Astrocyte (in vitro differentiated cells and primary cell): ENCODE measurements at places on chromosomes 2 and 18. TPM values are rescaled to one million over a fixed set of nuclear protein-coding genes. Genes with fewer than 3 reads are reported as not detected.
A peak's percentile ranks its signal among the peaks of the same experiment; 100 is the strongest.

GRCh38 chr2:168607992-168608391 lies 151.9 kb downstream of the CERS6 start:
- no peaks in the 10 kb centered on the region for H3K4me1 ChIP-seq
- H3K36me3 ChIP-seq, result no peaks in the 10 kb centered on the region
- H3K4me3 ChIP-seq, result no peak overlapping the region
- DNase-seq, result peak; percentile 58
- no peaks in the 10 kb centered on the region for H3K27me3 ChIP-seq

Gene MLPH
- 14.2 and 16.2 TPM in 2 replicates for total RNA-seq

DNA sequence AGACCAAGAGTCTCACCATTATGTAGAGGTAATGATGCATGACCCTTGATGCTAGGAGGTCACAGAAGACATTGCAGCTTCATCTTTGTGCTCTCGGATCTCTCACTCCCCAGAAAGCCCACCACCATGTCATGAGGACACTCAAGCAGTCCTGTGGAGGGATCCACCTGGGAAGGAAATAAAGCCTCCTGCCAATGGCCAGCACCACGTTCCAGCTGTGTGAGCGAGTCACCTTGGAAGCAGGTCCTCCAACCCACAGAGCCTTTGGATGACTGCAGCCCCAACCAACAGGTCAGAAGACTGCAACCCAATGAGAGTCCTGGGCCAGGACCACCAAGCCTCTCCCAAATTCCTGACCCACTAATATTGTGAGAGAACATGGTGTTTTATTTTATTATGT lies 38.4 kb downstream of the CYP26B1 start:
- no peak overlapping the region for H3K4me3 ChIP-seq
- DNase-seq, result no peak
- peaks cover 8% of the 10 kb centered on the region for H3K4me1 ChIP-seq
- no peaks in the 10 kb centered on the region for H3K27me3 ChIP-seq
- no peak overlapping the region for H3K27ac ChIP-seq
- no peaks in the 10 kb centered on the region for H3K36me3 ChIP-seq

DNA sequence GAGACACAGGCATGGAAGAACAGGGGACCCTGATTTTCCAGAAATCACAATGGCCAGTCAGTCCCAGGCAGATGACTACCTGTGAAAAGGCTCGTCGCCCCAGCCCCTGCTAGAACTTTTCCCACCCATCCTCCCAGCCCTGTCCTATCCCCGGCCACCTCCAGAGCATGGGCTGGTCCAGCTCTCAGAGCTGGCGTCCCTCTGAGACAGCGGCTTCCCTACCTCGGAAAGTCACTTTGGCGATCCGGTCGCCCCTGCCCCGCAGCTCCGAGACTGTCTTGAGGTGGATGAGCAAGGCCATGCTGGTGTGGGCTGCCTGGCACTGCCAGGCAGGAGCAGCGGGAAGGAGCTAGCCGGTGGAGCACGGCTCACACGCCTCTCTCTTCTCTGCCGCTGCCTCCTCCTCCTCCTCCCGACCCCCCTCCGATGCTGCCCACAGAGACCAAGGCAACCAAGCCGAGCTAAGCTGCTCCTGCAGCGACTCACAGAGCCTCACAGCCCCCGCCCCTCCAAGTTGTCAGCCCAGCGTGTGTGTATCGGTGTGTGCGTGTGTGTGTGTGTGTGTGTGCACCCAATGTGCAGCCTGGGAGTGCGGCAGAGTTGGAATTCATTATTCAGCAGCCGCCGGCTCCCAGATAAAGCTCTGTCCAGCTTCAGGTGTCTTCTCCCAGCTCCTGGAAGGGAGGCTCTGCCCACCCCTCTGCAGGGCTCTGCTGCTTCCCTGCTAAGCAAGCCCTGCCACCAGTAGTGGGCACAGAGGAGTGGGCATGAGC lies 80.5 kb upstream of the OTOF start:
- no peak overlapping the region for H3K4me3 ChIP-seq
- DNase-seq, result peak; percentile 41
- H3K36me3 ChIP-seq, result no peaks in the 10 kb centered on the region
- H3K27ac ChIP-seq, result no peak overlapping the region

DNA sequence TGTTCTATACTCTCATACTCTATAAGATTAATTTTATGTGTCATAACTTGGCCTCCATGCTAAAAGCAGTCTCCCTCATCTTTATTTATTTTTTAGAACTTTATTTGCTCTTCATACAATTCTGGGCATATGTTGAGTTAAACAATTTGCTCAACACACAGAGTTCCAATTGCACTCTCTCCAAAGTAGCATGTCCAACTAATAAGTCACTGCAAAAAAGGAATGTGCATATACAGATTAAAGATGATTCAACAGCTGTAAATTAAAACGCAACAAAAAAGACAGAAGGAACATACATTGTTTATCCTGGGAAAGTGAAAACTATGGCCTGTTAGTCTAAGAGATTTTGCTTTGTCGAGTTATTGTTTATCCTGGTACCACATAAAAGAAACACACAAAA lies 277.7 kb upstream of the ACVR2A start:
- no peak for DNase-seq
- no peaks in the 10 kb centered on the region for H3K27me3 ChIP-seq
- no peaks in the 10 kb centered on the region for H3K4me1 ChIP-seq
- no peak overlapping the region for H3K4me3 ChIP-seq
- H3K36me3 ChIP-seq, result no peaks in the 10 kb centered on the region

DNA sequence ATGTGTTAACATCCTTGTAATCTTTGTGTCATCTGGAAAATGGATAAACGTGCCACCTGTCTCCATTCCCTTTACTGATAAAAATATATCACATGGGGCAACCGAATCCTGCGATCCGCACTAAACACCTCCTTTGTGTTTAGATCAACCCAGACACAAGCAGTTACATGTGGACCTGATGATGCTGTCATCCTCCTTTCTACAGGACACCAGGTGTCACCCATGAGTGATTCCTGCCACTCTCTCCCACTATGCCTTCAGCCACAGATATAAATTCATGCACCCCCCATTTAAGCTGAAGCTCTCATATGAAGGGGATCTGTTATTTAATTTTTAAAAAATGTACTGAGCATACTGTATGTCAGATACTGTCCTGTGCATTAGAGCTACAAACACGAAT lies 81.3 kb downstream of the VIT start:
- DNase-seq, result no peak
- no peaks in the 10 kb centered on the region for H3K4me1 ChIP-seq
- no peak overlapping the region for H3K27ac ChIP-seq
- H3K4me3 ChIP-seq, result no peak overlapping the region
- no peaks in the 10 kb centered on the region for H3K27me3 ChIP-seq
- no peaks in the 10 kb centered on the region for H3K36me3 ChIP-seq

Gene COL4A4
- 0.36 and 0.62 TPM in 2 replicates for total RNA-seq

DNA sequence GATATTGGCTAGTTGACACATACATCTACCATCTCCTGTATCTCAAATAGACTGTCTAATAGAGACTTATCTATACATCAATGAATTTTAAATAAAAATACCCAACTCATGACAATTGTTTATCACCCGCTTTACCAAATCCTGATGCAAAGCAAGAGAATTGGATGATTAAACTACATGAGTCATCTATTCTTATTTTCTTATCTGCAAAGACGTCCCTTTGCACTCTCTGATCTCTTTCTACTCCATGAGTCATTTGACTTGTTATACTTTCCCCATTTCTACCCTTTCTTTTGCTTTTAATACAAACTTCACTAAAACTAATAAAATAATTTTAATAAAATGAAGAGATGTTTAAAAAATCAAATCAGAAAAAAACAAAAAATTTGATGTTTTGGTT lies 261.7 kb upstream of the MAP2 start:
- H3K27ac ChIP-seq, result no peak overlapping the region
- H3K4me1 ChIP-seq, result no peaks in the 10 kb centered on the region
- no peak for DNase-seq
- H3K4me3 ChIP-seq, result no peak overlapping the region
- H3K36me3 ChIP-seq, result no peaks in the 10 kb centered on the region
- H3K27me3 ChIP-seq, result no peaks in the 10 kb centered on the region

- no peaks in the 10 kb centered on the region for H3K36me3 ChIP-seq
- H3K4me3 ChIP-seq, result no peak overlapping the region
- no peak overlapping the region for H3K27ac ChIP-seq
- DNase-seq, result no peak
- peaks cover 7% of the 10 kb centered on the region for H3K4me1 ChIP-seq
- no peaks in the 10 kb centered on the region for H3K27me3 ChIP-seq
Observed at GRCh38 chr2:144378551-144378950, 141.4 kb downstream of the ZEB2 start.

Gene DSG2
- total RNA-seq, result 154 and 168 TPM in 2 replicates

Gene GBX2
- 1.2 and 1.8 TPM in 2 replicates for total RNA-seq

Gene HOXD8
- not detected in 2 replicates for total RNA-seq

GRCh38 chr2:163554864-163555263 lies 180.9 kb downstream of the FIGN start:
- peak; percentile 53 for DNase-seq
- no peaks in the 10 kb centered on the region for H3K36me3 ChIP-seq
- H3K4me1 ChIP-seq, result no peaks in the 10 kb centered on the region
- H3K27ac ChIP-seq, result no peak overlapping the region
- no peak overlapping the region for H3K4me3 ChIP-seq

Gene GKN2
- not detected in 2 replicates for total RNA-seq

Gene TCF23
- not detected in 2 replicates for total RNA-seq
